ENCODE measurements at places on chromosomes 4 and X.

GRCh38 chr4:69936566-69936965 is 5.7 kb downstream of the CSN1S1 start:
- DNase-seq = no peak

DNA sequence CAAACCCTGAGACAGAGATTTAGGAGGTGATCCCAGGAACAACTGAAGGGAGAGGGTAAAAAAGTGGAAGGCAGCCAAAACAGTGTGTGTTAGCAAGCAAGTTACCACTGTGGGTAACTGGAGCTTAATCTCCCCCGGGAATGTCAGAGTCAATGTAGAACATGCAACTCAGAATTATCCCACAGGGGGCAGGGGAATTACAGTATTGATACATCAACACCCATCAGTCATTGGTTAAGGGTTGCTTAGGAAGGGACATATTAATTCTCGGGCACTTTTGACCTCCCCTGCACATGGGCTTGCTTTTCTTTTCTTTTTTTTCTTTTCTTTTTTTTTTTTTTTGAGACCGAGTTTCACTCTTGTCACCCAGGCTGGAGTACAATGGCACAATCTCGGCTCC is 29.3 kb downstream of the CXorf58 start:
- DNase-seq = no peak

DNA sequence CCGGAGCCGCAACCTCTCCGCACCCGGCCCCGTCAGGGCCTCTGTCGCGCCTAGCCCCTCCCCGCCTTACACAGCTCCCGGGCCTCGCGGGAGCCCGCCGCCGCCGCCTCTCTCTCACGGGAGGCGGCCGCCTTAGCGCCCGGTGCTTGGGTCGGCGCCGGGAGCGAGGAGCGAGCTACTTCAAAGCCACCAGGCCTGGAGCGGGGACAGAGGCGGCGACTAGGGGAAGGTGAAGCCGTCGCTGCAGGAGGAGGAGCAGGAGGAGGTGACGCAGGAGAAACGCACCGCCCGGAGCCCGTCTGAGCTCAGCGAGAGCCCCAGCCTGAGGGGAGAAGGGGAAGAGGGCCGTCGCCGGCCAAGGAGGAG is 250 bp downstream of the USP9X start:
- peak; percentile 29 for DNase-seq

- DNase-seq = no peak
Measured at GRCh38 chr4:121255986-121256750, 92.0 kb upstream of the TNIP3 start.

DNA sequence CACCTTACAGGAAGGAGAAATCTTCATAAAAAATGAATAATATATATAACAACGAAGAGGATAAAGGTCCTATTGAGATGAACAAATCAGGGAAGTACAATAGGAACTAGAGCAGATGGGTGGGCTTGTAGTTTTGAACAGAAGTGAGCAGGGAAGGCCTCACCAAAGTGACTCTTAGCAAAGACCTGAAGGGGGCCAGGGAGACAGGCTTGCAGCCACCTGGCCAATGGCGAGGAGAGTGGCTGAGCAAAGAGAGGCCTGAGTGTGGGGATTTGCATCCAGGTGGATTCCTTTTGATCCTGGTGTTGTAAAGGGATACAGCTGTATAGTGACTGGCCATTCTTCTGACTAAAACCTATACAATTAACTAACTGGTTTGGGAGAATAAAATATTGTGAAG is 354.1 kb downstream of the CAMK2D start:
- no peak for DNase-seq

All from activated T-helper 1 cell treated with anti-CD3 and anti-CD28 coated beads, Interleukin-2, amount 50 U/mL, for 16 hours (primary cell).